ENCODE measurements at places on chromosomes 1 and 21.

DNA sequence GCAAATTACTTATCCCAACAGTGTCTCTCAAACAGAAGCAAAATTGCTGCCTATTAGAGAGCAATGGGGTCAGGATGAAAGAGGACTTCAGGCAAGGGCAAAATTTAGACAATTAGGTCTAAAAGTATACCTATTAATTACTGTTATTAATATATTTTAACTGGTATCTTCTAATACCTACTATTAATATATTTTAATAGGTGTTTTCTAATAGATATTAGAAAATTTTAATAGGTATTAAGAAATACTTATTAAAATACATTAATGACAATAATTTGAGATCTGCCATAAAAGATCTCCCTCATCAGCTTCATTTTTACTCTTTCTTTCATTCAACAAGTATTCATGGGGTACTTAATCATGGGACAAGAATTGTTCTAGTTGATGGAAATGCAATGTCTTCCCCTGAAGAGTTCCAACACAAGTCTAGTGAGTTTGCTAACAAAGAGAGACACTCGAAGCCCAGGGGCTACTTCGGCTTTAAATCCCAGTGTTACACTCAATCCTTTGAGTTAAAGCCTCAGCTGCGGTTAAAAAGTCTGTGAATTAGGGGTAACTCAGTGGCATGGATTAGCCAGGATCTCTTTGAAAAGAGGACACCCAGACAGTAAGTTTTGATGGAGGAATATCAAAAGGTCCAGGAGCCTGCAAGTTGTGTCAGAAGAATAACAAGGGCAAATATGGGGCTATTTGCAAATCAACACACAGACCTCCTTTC is 44.1 kb downstream of the STYXL2 start:
- DNase-seq: no peak

DNA sequence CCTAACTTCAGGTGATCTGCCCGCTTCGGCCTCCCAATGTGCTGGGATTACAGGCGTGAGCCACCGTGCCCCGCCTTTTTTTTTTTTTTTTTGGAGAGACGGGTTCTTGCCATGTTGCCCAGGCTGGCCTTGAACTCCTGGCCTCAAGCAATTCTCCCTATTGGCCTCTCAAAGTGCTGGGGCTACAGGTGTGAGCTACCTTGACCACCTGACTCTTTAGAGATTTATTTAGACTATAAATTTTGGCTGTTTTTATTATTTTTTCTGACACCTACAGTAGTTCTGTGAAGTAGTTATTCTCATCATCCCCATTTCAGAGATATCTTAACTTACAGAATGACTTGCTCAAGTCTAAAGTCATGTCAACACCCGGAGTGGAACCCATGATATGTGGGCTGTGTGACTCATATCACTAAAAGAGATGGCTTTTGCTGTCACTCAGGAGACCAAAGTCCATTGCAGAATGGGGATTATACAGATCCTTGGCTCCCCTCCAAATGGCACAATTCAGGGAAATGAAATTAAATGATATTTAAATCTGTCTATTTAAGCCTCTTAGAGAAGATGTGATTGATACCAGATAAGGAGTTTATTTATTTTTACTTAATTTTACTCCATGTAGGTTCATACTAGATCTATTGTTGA is 93.2 kb downstream of the CTH start:
- no peak for DNase-seq

DNA sequence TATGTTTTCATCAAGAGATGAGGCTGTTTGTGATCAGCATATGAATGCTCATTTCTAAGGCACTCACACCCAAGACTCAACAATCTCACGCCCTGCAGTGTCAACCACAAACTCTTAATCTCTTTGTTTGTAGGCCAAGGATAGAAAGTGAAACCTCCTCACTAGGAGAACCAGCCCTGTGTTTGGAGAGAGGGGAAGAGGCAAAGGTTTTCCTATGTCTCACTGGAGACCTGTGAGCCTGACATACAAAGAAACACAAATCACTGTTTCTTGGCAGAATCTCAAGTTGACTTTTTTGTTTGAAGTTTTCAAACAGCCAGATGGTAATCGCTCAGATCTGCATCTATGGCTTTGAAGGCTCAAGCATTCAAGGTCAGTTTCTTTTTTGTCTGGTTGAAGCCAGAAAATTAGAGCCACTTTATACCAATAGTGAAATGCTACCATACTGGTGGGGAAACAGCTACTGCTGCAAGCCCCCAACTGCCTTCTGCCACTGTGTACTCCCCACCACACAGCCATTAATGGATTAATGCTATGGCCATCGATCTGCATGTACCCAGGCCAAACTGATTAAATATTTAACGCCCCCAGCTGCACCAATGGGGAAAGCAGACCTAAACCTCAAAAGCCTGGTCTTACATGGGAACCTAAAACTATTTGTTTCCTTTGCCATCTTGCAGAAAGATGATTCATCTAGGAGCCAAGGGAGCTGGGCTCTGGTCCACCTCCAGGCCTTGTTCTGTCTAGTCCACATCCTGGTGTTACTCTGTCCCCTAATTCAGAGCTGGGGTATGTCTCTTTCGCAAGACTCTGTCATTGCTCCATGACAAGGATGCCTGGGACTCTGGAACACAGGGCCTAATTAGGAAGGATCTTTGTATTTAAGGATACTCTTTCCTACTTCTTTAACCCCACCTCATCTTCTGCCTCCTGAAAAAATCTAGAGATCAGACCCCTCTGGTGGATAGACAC is 16.3 kb downstream of the PDZK1 start:
- no peak for DNase-seq

GRCh38 chr1:29180497-29181412 is 945 bp downstream of the SRSF4 start:
- peak; percentile 75 for DNase-seq

DNA sequence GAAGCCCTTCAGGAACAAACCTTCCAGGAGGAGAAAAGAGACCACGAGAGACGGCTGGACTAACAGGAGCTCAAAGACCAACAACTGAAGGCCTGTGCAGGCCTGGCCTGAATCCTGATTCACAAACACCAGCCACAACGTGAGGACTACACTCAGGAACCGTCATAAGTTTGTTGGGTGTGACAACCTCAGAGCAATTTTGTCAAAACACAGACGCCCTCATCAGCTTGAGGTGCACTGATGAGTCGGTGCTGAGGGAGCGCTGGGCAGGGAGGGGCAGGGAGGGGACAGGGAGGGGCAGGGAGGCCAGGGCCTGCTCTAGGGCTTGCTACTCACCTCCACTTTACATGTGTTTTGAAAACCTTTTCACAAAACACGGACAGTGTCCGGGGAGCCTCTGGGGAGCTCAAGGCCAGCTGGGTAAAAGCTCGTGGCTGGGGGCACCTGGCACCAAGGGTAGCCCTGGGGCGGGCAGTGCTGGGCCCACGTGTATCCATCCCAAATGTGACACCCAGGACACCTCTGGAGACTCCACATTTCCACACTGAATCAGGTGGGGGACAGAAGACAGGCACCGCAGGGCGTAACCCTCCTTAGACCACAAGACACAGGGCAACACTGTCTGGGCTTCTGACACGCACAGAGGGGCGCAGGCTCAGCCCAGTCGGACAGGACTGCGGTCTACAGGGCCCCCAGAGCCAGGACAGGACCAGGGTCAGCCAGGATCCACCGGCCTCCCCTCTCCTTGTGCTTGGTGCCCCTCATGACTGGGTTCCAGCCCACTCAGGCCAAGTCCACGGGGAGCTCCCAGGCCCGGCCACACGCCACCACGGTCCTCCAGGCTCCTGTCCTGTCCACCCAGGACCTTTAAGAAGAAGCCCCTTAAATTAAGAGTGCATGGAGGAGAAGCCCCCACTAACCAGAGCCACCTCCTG is 16.5 kb downstream of the LSS start:
- no peak for DNase-seq

Measured in lung microvascular endothelial cell (primary cell).